Stimulated activated naive B cell treated with anti-CD40 and anti-IgM and Interleukin-4, amounts not matched to agents 10 μg/mL and 1 μg/mL and 100 μg/mL, for 72 hours (primary cell): ENCODE measurements at places on chromosomes 11 and 22.

DNA sequence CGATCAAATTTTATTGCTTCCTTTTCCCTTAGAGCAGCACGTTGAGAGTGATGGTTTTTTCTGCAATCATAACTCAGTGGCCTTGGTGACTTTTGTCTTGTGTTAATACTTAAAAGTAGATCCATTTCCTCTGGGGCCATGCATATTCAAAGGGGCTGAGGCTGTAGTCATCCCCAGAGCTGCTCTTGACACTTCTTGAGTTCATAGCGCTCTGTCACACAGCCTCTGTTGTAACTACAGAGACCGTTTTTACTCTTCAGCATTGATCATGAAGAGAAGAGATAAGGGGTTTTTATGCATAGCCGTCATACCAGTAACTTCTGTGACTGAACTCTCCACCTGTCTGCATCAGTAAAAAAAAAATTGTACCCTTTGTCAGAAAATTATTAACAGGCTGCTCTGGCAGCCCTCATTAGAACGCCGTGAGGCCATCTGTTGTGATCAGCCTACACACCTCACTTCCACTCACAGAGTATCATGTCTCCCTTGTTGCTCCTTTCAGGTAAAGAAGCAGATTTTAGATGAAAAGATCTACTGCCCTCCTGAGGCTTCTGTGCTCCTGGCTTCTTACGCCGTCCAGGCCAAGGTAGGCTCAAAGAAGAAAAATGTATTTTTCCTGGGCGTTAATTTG lies 38.4 kb downstream of the NF2 start:
- peaks cover 2% of the 10 kb centered on the region for H3K4me1 ChIP-seq
- no peak for DNase-seq
- H3K4me3 ChIP-seq, result no peak overlapping the region
- no peak overlapping the region for H3K27ac ChIP-seq
- H3K36me3 ChIP-seq, result peaks cover 31% of the 10 kb centered on the region

- no peak overlapping the region for H3K4me3 ChIP-seq
- no peak overlapping the region for H3K27ac ChIP-seq
- H3K27me3 ChIP-seq, result no peaks in the 10 kb centered on the region
- no peak for DNase-seq
Measured at GRCh38 chr11:92253945-92254344, 29.3 kb downstream of the FAT3 start.

DNA sequence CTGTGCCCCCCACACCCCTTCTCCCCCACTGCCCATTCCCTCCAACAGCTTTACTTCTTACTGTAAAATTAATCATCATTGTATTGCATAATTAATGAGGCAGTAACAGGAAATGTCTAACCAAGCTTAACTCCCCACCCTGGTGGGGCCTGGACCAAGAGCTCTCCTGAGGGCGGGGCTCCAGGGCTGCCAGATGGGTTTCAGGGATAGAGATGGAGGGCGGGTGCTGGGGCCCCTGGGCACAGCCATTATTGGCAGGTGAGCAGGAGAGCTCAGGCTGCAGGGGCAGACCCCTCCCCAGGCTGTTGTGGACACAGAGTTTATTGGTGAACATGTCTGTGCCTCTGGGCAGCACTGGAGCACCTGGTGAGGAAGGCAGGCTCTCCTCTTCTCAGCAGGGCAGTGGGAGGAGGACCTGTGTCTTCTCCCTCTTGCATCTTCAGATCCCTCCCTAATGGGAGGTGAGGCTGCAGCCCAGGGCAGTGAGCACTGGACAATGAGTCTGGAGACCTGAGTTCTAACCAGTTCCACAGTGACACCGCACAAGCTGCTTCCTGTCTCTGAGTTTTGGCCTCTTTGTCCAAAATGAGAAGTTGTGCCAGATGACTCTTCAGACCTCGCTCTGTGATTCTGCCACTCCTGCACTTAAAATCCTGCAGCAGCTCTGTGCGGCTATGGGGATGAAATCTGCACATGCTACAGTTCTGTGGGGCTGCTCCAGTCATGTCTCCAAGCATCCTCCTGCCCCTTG lies 233.3 kb downstream of the CEP164 start:
- H3K4me1 ChIP-seq, result no peaks in the 10 kb centered on the region
- H3K27me3 ChIP-seq, result no peaks in the 10 kb centered on the region
- H3K4me3 ChIP-seq, result no peak overlapping the region
- H3K27ac ChIP-seq, result no peak overlapping the region
- DNase-seq, result no peak
- no peaks in the 10 kb centered on the region for H3K36me3 ChIP-seq

DNA sequence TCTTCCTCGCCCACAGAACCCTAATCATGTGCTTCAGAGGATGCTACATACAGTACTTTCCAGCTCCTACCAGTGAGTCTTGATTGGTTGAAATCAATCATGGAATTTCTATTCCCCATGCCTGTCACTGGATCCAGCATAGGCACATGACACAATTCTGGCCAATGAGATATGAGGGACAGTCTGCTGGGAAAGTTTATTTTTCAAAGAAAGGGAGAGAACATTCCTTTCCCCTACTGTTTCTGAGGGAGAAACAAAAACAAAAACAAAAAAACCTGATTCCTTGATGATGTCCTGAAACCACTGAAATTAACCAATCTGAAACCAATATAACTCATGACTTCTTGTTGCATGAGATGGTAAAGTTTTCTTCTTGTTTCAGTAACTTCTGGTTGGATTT lies 3.3 kb upstream of the RCN1 start:
- no peak overlapping the region for H3K4me3 ChIP-seq
- H3K4me1 ChIP-seq, result peaks cover 20% of the 10 kb centered on the region
- H3K27me3 ChIP-seq, result peaks cover 15% of the 10 kb centered on the region
- no peaks in the 10 kb centered on the region for H3K36me3 ChIP-seq
- no peak overlapping the region for H3K27ac ChIP-seq

GRCh38 chr22:32623943-32624342 lies 149.3 kb downstream of the FBXO7 start:
- H3K36me3 ChIP-seq, result no peaks in the 10 kb centered on the region
- H3K27ac ChIP-seq, result no peak overlapping the region
- no peak overlapping the region for H3K4me3 ChIP-seq
- DNase-seq, result no peak

DNA sequence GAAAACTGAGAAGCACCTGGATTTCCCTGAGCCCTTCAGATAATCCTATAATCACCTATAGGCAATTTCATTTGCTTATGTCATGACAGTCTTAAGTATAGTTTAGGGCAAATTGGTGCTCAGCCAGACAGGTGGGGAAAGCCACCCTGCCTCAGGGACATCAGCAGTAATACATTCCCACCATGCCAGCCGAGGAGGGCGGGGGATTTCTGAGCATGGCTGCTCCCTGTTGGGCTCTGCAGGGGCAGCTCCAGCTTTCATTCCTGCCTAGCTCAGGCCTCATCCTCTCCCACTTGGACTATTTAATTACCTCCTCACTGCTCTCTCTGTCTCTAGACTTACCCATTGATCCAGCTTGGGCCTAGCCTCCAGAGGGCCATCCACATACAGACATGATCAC lies 9.0 kb upstream of the DRD2 start:
- H3K27ac ChIP-seq, result no peak overlapping the region
- no peaks in the 10 kb centered on the region for H3K4me1 ChIP-seq
- H3K36me3 ChIP-seq, result no peaks in the 10 kb centered on the region
- DNase-seq, result no peak
- H3K4me3 ChIP-seq, result no peak overlapping the region
- peaks cover 28% of the 10 kb centered on the region for H3K27me3 ChIP-seq
